ENCODE measurements at places on chromosomes 13 and 19. TPM values are rescaled to one million over a fixed set of nuclear protein-coding genes. Genes with fewer than 3 reads are reported as not detected.

DNA sequence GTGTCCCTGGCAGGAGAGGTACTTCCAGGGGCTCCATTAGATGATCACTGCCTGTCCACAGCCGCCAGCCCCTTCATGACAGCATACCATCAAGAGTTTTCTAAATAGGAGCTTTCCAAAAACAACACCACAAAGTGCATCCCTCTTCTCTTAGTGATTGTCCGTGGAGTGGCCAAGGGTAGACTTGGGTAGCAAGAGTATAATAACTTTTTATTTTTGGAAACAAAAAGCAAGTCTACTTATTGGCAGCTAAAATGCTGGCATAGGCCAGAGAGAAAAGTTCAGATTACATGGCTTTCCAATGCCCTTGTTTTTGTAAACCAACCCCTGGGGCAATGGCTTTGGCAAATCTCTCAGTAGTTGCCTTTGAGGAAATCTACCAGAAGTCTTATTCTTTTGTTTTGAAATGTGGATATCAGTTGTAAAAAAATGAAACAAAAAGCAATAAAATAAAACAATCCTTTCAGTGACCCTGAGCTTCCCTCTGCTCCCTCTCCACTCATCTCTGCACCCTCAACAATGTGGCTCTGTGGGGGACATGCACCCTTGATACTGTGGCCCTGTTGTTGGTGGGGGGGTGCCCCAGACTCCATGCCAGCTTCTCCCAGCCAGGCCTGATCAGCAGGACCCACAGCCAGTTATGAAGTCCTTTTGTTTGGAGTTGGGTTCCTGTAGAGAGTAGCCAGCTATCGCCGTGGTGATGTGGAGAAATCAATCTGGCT, 294.1 kb downstream of the DLEU7 start:
- no peak for DNase-seq

Gene DLEU7
- not detected for total RNA-seq

- no peak for DNase-seq
Measured at GRCh38 chr13:76267216-76267615, 619.0 kb downstream of the KCTD12 start.

- peak; percentile 29 for DNase-seq
Measured at GRCh38 chr19:35352448-35353304, 5.0 kb downstream of the FFAR1 start.

GRCh38 chr13:52125547-52125946, 3.3 kb downstream of the NEK5 start:
- no peak for DNase-seq

Gene CBARP
- not detected for total RNA-seq
